Left ventricle myocardium superior (tissue), 1 donor: ENCODE measurements at places on chromosomes 3 and 15. TPM values are rescaled to one million over a fixed set of nuclear protein-coding genes. Genes with fewer than 3 reads are reported as not detected.

Gene RTP1
- not detected for total RNA-seq

Gene LMAN1L
- 23.5 TPM for total RNA-seq

DNA sequence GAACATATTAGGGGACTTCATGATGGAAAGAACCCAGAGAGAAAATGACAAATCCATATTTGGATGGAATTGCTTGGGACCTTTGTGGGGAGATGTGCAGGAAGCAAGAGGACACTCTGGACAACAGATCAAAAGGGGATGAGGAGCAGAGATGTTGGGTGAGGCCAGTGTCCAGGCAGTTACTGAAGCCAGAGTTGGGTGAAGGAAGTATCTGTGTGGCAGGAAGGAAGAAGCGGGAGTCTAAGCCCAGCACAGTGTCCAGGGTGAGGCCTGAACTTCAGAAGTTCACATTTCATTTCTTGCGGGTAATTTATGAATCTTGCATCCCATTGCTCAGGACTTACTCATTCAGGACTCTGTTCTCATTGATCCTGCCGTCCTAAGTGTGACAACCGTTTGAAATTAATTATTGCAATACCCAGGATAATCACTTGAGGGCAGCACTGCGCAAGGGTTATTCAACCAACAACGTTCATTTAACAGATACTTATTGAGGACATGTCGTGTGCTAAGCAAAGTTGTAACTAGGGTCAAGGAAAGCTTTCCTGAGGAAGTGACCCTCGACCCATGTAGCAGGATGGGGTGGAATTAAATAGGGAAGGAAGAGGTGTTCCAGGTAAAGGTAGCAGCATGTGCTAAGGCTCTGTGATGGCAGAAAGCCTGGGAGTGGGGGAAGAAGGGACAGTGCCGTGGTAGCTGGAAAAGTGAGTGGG, 61.3 kb upstream of the CMTM8 start:
- DNase-seq: no peak

DNA sequence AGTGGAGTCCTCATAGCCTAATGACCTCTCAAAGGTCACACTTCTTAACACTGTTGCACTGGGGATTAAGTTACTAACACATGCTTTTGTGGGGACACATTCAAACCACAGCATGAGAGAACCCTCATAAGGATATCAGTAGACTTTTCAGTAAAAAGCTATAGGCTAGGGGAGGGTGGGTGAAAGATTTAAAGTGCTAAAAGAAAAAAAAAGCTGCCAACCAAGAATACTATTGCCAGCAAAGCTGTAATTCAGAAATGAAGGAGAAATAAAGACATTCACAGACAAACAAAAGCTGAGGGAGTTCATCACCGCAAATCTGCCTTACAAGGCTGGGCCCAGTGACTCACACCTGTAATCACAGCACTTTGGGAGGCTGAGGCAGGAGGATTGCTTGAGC, 50.4 kb upstream of the PRSS50 start:
- no peak for DNase-seq

DNA sequence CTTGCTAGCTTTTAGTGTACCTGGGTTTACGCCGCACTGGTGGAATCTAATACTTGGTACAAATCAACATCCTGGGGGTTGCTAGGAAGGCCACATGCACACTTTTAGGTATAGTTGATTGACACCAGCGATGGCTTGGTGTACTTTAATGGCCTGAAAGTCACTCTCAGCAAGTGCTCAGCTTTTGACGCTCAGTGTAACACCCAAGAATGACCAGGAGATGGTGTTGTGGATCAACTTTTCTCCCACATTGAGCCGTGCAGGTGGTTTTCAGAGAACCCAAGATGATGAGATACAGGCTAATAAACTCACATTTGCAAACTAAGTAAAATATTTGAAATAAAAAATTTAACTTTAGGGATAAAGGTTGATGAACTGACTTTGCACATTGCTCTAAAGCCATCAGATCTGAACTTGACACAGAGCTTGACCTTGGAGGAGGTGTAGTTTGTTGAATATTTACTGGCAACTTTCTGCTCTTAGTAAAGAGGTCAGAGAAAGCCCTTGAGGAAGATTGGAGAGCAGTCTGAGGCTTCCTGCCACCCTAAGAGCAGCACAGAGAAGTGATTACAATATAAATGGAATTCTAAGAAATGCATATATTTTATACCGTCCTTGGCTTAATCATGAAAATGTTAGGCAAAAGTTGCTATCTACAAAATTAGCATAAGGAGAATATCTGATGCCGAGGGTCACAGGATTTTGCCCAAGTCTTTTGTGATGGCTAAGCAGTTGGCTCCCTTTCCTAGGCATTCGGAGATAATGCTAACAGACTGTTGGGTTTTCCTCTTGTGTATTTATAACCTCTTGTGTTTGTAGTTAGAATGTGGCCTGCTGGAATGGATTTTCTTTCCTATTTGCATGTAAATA, 143.4 kb upstream of the RASGRP1 start:
- DNase-seq: no peak

- DNase-seq: no peak
Measured at GRCh38 chr3:42489116-42489936, 13.1 kb upstream of the VIPR1 start.

- no peak for DNase-seq
Measured at GRCh38 chr15:29692527-29692926, 129.7 kb downstream of the TJP1 start.

DNA sequence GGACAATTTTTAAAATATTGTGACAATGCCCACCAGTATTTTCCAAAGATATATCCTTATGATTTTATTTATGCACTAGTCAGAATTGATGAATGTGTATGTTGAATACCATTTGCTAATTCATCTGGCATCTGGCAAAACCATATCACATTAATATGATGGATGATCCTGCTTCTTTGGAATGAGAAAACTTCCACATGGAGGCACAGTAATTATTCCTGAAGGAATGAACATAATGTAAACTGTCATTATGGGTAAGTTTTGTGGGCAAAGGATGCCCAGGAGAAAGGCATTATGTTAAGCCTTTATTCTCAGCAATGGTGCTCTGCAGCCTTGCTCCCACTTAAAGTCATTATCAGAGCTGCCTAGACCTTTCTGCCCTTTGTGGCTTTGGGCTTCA, 113.0 kb upstream of the MME start:
- no peak for DNase-seq

- DNase-seq: no peak
Measured at GRCh38 chr3:184523825-184524615, 37.6 kb upstream of the EPHB3 start.

DNA sequence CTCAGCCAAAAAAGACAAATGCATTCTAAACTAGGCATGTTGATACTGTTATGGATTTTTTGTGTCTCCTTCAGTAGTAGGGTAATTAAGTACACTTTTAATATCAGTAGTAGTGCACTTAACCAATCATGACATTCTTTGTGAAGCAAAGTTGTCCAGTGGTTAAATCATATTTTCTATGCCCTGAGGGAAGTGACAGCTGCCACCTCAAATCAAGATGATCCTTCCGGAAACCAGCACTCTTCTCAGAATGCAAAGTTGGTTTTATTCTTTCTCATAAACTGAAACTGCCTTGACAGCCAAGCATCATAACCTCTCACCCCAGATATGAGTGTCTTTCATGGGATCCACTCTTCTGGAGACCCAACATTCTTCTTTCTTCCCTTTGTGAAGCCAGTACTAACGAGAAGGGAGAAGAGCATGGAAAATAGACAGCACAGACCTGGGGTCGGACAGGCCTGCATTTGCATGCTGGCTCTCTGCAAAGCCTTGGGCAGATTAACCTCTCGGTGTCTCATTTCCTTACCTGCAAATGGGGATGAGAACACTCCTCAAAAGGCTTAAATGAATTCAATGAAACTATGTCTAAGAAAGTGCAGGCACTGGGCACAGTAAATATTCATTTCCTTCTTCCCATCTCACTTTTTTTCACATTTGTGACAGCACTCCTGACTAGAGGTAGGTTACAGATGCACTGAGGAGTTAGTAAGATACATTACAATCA, 13.2 kb downstream of the AAGAB start:
- DNase-seq: no peak

GRCh38 chr15:44718927-44719292, 7.6 kb downstream of the B2M start:
- no peak for DNase-seq

- DNase-seq: peak; percentile 61
Measured at GRCh38 chr15:29674661-29675533, 147.4 kb downstream of the TJP1 start.
